ENCODE measurements at places on chromosomes 7 and 10.

- no peak for DNase-seq
Observed at GRCh38 chr10:391847-392704, 256.8 kb downstream of the ZMYND11 start.

DNA sequence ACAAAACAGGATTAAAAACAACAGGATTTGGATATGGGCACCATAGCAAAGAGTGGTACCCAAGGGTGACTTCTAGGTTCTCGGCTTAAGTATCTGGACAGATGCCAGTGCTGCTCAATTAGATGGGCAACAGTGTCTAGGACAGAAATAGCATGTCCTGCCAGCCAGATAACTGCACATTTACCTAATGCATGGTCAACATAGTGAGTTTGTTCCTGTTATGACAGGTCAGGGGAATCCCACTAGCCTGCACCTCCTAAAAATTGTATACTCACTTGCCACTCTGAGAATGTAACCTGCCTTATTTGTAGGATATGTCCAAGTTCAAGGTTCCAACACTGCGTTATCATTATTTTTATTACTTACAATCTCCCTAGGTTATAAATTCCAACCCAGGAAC, 471.7 kb downstream of the GRM8 start:
- peak; percentile 59 for DNase-seq

- DNase-seq, result no peak
Observed at GRCh38 chr10:44039599-44039998, 345.3 kb downstream of the CXCL12 start.

GRCh38 chr10:3813986-3814837, 29.2 kb upstream of the KLF6 start:
- DNase-seq, result no peak

- DNase-seq, result no peak
Observed at GRCh38 chr7:17369691-17370426, 71.4 kb downstream of the AHR start.

- DNase-seq, result peak; percentile 26
Observed at GRCh38 chr10:71255808-71256660, 43.7 kb downstream of the UNC5B start.

GRCh38 chr10:96863922-96864543, 31.9 kb downstream of the LCOR start:
- DNase-seq, result peak; percentile 71

DNA sequence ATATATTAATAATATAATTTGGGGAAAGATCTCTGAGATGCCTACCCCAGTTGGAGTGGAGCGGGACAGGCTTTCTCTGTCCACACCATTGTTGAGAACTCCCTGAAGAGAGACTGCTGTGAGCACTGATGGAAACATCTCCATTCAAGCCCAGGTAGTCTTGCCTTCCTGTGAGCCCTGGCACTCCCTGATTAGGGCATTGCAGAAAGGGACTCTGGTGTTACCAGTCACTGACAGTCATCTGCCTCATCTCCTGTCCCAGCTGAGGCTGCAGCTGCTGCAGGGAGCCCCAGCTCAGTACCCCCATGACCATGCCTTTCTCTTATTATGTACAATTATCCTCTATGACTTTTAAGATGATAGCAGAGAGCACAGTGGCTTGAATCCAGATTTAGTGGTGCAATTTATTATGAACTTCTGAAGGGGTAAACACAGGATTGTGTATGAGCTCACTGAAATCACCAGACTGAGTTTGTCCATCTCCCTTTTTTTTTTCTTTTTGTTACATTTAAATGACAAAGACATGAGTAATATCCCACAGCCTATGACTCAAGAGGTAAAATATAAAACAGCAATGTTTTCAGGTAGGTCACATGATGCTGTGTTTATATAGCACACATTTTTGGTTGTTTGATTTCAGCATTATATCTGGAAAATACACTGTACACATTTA, 236.9 kb downstream of the SLC25A13 start:
- DNase-seq, result no peak

- DNase-seq, result no peak
Observed at GRCh38 chr10:31871266-31872065, 57.2 kb downstream of the ARHGAP12 start.

GRCh38 chr7:66100408-66101050, 14.1 kb upstream of the CRCP start:
- peak; percentile 37 for DNase-seq

GRCh38 chr10:11993834-11994468, 48.7 kb downstream of the UPF2 start:
- no peak for DNase-seq

- no peak for DNase-seq
Observed at GRCh38 chr10:86782701-86783418, 26.4 kb downstream of the BMPR1A start.

GRCh38 chr10:26437637-26438461, at the start of gene APBB1IP:
APBB1IP (plus strand) TSS chr10:26438341; CDS start chr10:26492327, 53,986 bp downstream.
- DNase-seq, result no peak

DNA sequence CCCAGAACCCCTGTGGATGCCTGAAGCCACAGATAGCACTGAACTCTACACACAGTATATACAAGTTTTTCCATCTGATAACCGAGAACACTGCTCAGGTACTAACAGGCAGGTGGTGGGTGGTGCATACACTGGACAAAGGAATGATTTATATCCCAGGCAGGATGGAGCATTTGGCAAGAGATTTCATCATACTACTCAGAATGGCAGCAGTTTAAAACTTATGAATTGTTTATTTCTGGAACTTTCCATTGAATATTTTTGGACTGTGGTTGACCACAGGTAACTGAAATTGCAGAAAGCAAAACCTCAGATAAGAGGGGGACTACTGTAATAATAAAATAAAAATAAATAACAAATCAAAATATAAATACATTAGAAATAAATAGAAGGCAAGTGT, 10.9 kb upstream of the KCNMA1 start:
- DNase-seq, result no peak

DNA sequence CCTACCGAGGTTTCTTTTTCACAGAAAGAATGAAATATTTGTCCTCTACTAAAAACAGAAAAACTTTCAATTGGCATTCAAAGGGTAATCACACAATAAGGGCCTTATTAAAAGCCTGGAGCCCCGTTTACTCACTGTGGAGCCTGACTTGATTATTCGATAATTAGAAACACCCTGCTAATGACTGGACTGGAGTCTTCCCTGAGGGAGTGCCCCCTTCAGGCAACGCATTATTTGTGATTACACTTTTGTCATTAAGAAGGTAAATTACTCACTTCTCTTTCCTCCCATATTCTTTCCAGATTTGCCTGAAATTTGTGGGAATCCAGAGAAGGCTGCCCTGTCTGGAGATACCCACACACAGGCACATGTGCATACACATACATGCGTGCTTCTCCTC, 444.2 kb upstream of the NPVF start:
- no peak for DNase-seq

- no peak for DNase-seq
Observed at GRCh38 chr7:147308539-147308938, 1191.9 kb downstream of the CNTNAP2 start.

DNA sequence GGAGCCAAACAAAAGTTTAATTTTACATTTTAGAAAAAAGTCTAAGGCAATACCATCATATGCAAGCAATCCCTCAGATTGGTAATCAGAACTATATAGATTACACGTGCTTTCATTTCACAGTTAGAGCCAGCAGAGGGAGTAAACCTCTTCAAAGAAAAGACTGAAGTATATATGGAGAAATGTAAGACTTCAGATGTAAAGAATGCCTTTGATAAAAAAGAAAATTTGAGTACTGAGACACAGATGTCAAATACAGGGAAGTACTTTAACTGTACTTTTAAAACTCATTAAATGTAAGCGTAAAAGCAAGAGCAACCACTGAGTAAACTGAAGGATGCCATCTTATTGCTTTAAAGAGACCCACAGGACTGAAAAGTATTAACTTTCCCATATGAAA, 101.4 kb upstream of the FAM133B start:
- peak; percentile 34 for DNase-seq

DNA sequence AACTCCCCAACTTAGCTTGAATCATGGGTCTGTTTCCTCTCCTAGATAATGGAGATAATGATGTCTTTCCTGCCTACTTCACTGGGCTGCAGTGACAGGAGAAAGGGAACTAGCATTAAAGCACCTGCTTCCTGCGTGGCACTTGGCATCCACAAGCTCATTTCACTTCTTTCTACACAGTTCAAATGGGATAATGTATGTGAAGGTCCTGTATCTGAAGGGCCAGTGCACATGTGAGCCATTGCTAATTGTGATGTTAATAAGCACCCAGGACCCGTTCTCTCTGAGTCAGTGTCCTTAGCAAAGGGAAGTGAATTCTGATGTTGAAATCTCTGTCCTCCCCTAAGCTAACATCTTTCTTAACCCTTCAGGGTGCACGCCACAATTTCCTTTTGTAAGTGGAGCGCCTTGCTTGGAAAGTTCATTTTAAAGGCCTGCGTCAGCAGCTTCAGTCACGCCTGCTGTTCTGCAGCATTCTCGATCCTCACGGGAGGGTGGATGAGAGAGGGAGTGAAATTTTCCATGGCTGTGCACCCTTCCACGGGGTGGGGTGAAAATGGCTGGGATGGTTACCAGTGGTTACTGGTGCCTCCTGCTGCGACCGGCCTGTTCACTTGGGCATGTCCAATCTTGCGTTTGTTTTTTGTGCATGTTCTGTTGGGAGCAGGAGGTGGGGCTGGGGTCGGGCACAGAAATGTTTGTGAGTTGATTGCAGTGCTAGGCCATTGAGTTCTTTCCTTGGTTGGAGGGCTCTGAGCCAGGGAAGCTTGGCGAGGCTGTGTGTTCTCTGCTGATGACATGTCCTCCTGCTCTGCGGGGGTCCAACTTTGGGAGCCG, 59.2 kb downstream of the HK1 start:
- DNase-seq, result no peak

DNA sequence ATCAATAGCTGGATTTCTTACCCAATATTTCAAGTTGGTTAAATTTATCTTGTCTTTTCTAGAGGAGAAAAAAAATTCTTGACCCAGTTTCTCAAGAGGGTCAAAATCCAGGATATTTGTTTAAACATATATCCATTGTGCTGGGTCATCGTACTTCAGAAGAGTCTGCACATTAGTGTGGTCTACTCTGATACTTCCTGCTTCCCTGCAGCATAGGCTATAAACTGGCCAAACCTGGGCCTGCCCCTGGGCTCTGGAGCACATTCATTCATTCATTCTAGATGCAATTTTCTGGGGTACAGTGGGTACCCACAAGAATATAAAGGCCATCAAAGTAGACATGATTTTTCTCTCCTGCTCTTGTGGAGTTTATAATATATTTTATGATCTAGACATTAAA, 142.1 kb upstream of the WNT16 start:
- no peak for DNase-seq

DNA sequence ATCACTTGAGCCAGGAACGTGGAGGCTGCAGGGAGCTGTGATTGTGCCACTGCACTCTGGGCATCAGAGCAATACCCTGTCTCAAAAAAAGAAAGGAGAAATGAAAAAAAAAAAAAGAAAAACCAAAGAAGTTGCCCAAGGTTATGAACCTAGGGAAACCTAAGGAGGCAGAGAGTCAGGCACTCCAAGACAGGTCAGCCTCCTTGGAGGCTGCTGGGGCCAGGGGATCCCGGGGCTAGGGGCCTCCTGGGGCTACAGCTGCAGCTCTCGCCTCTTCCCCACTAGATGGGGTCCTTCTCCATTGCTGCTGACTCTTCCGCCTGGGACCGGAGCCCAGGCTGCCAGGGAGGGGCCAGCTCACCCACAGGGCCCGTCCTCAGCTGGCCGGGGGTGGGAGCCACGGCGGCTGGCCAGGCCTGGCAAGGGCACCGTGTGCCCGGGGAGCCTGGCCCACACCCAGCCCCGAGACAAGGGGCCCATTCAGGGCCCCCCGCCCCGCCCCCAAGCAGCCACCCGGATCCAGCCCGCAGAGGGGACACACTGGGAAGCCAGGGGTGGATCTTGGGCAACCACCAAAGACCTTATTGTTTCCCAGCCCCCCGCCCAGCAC, 1.7 kb upstream of the SPACDR start:
- peak; percentile 79 for DNase-seq

DNA sequence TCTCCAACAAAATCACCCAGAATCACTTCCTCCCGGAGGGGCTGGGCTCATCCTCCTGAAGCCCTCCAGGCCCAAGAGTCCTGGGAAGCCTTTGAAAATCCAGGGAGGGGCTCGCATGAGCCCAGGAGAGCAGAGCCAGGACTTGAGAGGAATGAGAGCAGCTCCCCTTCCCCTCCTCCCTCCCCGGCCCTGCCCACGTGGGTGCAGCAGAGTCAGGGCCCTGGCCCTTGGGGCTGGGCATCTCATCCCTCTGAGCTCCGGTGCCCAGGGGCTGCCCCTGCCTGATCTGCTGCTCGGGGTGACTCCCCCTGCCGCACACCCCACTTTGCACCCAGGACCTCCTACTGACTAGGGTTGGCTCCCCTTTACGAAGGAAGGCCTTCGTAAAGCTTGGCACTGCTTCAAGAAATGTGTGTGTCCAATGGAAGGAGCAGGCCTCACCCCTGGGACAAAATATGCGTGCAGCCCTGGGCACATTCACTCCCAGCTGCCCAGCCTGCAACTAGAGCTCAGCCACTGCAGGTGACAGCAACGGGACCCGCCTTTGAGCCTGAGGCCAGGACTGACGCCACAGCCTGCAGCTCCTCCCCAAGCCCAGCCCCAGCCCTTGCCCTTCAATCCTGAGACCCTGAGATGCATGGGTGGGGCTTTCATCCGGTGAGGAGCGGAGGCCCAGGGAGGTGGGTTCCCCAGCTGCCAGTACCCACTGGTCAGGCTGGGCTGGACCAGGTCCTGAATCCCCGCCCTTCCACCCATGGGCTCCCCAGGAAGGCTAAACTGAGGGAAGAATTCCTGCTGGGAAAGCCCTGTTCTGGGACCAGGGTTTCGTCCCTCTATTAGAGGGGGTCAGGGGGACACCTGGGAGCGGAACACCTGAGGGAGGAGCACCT, 21.8 kb downstream of the PWWP2B start:
- DNase-seq, result peak; percentile 90

DNA sequence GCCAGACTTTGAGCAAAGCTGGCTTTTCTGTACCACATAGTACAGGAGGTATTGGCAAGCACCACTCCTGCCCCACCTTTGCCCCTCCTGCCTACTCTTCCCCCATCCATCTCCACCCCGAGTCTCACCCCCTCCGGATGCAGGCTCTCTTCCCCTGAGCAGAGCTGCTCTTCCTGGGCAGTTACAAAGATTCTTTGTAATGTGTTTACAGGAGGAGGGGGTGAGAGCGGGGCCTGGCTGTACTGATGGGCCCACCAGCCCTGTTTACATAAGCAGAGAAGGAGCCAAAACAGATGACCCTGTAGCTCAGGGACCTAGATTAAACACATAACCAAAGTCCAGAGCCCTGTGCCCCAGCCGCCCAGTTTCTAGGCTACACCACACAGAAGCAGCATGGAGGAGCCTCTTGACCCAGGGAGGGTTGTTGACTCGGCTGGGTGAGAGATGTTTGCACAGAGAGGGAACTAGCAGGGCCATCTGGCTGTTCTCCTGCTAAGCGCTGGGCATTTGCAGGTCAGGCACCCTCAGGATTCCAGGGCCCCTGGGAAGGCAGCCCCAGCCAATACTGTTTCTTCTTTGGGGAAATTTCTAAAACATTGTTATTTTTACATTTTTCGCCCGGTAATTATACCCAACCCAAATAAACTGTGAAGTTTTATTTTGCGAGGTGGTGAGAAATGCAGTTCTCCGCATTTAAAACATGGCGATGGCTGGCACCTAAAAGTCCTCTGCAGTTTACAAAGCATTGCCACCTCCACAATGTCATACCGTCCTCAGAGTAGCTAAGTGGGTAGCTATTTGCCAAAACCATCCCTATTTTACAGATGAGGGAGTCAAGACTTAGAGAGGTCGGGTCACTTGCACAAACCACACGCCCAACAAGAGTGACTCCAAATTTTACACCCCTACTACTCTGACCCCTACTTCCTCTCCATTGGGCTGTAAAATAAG, 11.4 kb upstream of the ZKSCAN1 start:
- peak; percentile 92 for DNase-seq

- DNase-seq, result no peak
Observed at GRCh38 chr10:34297541-34298345, 517.4 kb downstream of the PARD3 start.

GRCh38 chr10:34780818-34781380, 34.2 kb downstream of the PARD3 start:
- DNase-seq, result peak; percentile 83
